Activated CD8-positive, alpha-beta memory T cell treated with anti-CD3 and anti-CD28 coated beads for 1 hour (primary cell): ENCODE measurements at places on chromosomes 5 and 9.

DNA sequence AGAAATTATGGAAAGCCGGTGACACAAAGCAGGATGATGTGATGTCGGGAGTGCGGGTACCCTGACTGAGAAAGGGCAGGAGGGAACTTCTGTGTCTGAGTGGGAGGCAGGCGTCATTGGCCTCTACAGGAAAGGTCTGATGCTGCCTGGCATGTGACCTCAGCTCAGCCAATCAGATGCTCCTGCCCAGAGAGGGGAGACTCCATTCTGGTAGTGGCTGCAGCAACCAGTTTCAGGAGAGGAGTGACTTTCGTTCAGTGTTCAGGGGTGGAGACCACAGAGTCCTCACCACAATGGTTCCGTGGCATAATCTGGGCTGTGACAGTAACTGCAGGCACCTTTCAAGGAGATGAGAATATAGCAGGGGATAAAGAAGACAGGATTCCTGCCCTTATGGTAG, 6.7 kb upstream of the SFXN1 start:
- DNase-seq, result no peak

DNA sequence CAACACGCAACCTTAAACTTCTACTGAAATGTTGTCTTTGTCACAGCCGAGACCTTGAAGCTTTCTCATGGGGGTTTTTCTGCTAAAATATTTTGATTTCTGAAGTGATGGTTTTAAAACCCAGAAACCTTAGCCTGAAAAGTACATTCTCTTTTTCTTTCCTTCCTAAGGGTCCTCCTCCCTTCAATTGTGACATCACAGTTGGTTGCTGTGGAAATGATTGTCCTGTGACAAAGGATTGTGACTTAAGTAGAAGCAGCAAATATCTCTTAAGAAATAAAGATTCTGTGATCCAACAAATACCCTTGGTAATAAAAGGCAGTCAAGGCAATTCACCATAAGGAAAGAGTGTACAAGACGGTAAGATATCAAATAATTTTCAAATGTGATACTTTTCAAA, 125.2 kb downstream of the SEMA6A start:
- no peak for DNase-seq

DNA sequence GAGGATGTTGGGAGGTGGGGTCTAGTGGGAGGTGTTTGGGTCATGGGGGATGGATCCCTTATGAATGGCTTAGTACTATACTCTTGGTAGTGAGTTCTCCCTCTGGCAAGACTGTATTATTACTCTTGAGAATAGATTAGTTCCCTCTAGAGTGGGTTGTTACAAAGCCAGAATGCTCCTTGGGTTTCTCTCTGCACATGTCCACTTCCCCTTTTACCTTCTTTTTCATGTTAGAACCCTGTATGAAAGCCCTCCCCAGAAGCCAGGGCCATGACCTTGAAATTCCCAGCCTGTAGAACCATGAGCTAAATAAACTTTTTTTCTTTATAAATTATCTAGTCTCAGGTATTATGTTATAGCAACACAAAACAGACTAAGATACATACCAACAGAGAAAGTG, 31.1 kb downstream of the SLC24A2 start:
- no peak for DNase-seq

DNA sequence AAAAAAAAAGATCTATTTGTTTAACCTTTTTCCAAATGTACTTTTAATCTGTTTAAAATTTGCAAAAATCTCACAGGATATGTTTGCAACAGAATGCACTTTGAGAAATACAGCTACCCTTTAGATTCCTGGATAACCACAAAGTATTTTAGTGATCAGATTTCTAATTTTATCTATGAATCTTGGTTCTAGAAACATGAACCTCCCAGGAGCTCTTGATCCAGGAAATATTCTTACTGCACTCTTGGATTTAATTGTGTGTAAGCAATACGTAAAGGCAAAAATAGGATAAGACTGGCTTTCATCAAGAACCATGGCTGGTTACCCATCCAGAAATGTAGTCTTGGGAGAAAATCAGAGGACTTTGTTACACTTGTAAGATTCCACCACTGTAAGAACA, 1581.8 kb upstream of the WWC1 start:
- no peak for DNase-seq

DNA sequence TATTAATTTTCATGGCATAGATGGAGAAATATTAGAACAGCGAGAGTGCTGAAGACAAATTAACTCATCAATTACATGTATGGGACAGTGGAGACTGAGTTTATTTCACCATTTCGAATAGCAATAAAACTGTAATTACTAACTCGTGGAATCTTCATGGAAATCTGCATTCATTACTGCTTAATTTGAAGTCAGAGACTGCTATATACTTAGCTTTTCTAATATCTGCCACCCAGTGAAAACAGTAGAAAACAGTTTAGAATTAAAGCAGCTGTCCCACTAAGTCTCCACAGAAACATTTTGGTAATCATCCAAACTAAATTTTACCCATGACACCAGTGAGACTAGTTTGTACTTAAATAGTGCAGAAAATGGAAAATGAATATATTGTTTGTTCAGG, 56.8 kb downstream of the IZUMO3 start:
- DNase-seq, result no peak

DNA sequence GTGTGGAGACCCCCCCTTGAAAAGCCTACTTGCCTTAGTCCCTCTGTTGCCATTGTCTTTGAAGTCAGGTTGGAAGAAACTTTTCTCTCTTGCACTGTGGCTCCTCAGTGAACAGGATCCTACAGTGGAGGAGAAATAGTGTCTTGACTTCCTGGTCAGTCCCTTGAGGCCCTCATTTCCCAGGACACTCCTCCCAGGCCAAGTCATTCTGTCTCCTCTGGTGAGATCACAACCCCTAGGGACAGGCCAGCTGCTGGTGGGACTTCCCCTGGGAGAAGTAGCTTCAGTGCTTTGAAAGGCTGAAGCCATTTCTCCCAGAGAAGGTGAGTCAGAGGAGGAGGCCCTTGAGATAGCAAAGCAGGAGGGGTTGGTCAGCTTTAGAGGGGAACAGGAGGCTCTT, 10.1 kb upstream of the GRIA1 start:
- no peak for DNase-seq

DNA sequence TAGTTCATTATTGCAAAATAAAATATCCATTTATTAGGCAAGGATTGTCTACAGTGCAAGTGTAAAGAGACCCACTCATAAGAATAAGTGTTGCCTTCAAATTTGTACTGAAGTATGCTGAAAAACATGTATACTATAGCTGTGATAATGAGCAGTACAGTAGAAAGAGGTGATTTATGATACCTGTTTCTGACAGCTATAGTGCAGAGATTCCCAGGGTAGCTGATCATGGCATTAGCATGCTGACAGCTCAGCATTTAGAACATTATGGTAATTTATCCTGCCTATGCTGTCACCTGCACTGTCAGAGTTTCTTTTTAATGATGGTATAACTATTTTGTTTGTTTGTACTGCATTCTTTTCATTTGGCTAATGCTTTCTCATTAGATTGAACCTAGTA, 177.6 kb upstream of the TLX3 start:
- DNase-seq, result no peak

DNA sequence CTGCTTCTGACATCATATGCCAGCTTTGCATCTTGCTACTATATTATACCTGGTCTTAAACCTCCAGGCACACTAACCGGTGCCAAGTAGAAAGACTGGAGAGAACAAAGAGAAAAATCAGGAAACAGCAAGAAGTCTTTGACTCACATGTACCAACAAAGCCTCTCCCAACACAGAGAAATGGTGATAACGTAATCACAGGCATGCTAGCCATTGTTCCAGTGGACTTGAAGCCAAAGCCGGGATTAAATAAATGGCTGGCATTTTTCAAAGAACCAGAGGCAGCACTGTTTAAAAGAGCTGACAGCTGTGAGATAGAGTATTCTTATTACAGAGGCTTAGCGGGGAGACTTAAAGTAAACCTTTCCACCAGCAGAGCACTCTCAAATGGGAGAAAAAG, 148.4 kb upstream of the NFIL3 start:
- DNase-seq, result no peak

DNA sequence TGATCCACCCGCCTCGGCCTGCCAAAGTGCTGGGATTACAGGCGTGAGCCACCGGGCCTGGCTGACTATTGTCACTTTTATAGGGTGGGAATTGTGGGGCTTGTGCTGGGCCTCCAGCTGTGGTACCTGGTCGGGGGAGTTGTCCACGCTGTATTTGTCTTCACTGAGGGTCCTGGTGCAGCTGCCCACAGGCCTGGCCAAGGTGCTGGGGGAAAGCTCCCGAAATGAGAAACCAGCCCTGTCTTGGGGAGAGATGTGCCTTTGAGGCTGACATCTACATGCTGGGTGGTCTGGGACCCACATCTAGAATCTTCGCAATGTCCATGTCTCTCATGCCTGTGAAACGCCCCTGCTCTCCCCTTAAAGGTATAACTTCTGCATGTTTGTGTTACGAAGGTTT, 2.6 kb downstream of the EXOC3 start:
- DNase-seq, result no peak

DNA sequence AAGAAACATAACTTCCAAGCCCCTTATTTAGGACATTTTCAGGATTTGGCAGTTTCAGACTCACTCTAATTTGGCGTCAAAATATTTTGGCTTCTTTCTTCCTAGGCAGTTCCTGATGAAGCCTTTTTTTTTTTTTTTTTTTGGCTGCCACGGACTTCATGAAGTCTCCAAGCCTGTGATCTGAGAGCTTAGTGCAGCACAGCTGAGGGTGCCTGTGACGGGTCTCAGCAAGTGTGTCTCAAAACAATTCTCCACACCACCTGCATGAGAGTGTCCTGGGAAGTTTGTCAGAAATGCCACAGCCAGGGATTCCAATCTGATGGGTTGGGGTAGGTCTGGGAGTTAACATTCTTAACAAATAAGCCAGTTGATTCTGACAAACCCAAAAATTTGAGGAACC, 6.0 kb upstream of the ESM1 start:
- DNase-seq, result no peak

GRCh38 chr5:173392-174290, 17.7 kb upstream of the LRRC14B start:
- DNase-seq, result no peak

GRCh38 chr9:89621031-89621430, 16.2 kb downstream of the GADD45G start:
- DNase-seq, result no peak

DNA sequence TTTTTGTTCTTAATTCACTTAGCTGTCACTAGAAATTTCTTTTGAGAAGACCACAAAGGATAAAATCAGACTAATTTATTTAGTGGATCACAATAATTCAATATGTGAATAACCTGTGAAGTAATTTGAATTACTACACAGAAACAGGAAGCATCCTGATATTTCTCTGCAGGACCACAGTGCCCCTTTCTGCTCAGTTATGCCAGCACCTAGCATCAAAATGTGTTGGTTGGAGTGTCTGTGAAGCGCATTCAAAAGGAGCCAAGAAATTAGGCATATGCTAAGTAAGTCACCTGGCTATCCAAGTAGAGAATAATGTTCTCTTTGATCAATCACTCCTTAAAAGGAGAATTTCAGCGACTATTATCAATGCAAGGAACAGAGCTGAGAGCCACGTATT, 187.5 kb downstream of the SLC12A2 start:
- DNase-seq, result no peak

DNA sequence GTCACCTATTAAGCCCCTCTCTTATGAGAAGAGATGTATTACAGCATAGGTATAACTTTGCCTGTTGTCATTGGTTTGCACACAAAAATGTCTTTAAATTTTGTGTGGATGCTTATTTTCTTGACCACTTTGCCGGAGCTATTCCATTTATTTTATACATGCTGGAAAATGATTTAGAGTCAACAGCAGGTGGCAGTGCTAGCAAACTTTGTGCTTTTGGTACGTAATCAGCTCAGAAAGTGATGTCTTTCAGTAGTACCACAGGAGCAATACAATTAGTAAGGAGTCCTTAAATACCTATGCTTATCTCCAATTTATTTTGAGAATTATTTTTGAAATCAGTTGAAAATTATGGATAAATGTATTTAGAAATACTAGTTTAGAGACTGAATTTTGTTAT, 19.8 kb upstream of the NUDT12 start:
- DNase-seq, result no peak

DNA sequence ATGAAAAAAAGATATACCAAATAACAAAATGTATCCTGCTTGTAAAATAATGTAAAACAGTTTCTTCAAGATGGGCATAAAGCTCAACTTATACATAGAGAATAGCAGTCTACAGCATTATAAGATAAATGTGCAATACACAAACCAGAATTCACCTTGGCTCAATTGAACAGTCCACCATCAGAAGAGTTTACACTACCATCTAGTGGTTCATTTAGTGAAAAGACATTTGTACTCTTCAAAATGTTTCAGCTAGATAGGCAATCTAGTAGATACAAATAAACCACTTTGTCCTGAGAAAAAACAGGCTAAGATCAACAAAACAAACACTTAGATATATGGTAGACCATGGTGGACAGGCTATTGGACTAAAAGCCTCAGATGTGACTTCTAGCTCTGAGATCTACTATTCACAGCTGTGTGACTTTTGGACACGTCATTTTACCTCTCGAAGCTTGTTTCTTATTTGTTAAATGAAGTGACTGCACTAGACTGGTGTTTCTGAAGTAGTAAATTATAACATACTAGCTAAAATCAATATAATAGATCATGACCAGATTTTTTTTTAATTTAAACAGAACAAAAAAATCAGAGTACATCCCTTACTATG, 22.1 kb upstream of the TPD52L3 start:
- no peak for DNase-seq

DNA sequence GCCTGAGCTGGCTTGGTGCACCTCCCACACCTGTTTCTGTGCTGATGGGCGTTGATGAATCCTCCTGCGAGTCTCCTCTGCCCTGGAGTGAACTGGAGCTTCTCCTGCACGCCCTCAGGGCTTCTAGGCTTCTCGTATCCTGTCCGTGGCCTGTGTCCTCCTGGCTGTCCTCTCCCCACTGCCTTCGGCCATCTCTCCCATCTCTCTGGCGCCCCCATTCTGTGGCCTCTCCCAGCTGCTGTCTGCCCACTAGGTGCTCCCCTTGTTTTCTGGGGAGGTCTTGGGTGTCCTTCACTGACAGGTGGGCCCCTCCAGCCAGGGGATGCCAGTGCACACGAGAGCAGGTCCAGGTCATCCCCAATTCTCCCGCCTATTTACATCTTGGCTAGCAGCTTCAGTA, 28.8 kb downstream of the AHRR start:
- DNase-seq, result no peak

- no peak for DNase-seq
These were observed 24.9 kb downstream of the ROPN1L start for GRCh38 chr5:10466446-10467073.

- no peak for DNase-seq
These were observed 7.1 kb upstream of the GNAQ start for GRCh38 chr9:78038620-78039300.

DNA sequence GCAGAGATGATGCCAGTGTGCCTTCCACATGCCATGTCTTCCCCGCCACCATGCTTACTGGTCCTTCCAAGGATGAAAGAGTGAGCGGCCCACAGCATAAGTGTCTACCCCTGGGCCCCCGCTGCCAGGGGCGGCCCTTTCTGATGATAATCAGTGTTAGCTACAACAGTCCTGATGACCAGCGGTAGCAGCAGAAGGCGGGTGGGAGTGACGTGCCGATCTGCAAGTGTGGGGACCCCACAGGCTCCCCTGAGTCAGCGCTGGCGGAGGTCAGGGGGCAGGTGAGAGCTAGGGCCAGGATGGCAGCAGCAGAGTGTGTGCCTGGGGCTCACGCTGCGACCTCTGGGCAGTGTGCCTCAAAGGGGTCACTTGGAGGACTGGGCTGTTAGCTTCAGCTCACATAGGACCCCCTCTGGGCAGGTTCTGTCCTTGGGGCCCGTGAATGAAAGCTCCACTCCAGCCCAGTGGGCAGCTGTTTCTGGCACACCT, 80.4 kb downstream of the HMCN2 start:
- DNase-seq, result no peak
